ENCODE measurements at places on chromosomes 3 and 15.
A peak's percentile ranks its signal among the peaks of the same experiment; 100 is the strongest.

- no peak for DNase-seq
These were observed 408.5 kb upstream of the AGTR1 start for GRCh38 chr3:148289159-148289558.

DNA sequence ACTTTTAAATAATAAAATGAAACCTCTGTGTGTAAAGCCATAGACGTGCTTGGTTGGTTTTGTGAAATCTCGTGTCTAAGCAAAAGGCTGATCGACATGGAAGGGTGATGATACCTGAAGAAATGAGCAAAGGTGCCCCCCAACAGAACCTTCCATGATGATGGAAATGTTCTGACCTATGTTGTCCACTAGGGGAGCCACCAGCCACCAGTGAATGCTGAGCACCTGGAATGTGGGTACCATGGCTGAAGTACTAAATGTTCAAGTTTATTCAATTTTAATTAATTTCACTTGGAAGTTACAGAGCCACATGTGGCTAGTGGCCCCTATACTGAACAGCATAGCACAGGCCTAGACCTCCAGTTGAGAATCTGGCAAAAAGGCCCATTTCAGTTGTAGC is 158.8 kb downstream of the POLR2M start:
- peak; percentile 36 for DNase-seq

DNA sequence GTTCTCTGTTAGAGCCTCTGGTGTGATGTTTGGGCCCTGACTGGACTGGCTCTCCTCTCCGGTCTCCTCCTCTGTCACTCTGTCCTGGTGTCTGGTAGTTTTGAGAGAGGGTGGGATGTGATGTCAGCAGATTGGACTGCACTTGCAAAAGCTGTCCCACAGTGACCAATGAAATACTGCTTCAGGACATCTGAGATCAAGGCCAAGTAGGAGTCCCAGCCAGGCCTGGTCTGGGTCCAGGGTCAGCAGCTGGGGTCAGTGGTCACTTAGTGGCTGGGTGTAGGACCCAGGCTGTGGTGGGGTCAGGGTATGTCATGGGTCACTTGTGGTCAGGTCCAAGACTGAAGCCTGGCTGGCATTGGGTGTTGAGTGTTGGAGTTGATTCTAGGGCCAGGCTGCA is 20.9 kb downstream of the ALDH1L1 start:
- DNase-seq, result no peak

GRCh38 chr3:195007766-195008165 is 263.2 kb downstream of the XXYLT1 start:
- DNase-seq, result no peak

Data from iPS-NIHi11 (cell line).